Stimulated activated CD8-positive, alpha-beta memory T cell treated with anti-CD3 and anti-CD28 coated beads, Interleukin-15, amount 100 ng/mL, for 4 hours (primary cell): ENCODE measurements at places on chromosomes 7 and 10.

GRCh38 chr7:142856565-142857245 is 1.8 kb downstream of the EPHB6 start:
- DNase-seq: no peak

DNA sequence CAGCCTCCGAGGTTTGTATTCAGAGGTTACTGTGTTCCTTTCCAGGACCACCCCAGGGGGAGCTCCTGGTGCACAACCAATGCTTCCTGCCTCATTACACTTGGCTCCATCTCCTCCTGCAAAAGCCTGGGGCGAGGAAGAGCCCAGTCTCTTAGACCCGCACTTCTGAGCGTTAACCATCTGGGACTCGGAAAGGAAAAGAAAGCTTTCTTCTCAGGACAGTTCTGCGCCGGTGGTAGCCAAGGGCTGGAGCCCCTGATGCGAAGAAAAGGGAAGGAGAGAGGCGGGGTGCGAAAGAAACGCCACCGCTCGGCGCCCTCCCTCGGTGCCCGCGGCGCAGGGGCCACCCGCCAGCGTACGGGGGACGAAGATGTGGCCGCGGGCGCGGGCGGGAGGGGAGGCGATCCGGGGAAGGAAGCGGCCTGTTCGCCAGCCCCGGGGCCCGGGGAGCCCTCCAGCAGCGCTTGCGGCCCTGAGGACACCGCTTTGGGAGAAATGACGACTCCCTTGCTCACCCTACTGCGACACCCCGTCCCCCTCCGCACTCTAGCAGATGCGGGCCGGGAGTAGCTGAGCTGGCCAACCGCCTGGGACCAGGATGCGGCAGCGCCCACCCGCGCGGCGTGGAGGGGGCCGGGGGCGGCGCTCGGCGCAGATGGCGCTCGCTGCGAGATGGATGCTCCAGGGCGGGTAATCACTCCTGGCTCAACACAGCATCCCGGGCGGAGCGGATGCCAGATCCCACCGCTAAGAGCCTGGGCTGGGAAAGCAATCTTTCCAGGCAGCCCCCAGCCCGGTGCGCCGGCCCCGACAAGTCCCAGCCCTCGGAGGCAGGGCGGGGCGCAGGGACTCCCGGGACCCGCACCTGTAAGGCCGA is 1.3 kb downstream of the NRCAM start:
- DNase-seq: no peak

DNA sequence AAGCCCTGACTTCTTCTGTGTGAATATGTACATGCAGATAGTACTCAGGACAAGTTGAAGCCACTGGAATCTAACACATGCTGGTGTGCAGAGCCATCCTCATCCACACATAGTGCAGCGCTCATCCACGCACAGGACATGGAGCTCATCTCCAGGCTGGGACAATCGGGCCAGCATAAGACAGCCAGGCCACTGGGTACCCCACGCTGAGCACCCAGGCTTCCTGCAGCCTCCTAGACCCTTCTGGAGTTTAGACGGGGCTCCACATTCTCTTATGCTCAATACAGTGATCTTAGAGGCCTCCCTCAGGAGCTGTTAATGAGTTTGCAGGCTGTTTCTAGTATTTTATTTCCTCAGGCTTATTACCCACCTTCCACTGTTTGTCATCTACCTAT is 238.9 kb downstream of the TNS3 start:
- DNase-seq: no peak

DNA sequence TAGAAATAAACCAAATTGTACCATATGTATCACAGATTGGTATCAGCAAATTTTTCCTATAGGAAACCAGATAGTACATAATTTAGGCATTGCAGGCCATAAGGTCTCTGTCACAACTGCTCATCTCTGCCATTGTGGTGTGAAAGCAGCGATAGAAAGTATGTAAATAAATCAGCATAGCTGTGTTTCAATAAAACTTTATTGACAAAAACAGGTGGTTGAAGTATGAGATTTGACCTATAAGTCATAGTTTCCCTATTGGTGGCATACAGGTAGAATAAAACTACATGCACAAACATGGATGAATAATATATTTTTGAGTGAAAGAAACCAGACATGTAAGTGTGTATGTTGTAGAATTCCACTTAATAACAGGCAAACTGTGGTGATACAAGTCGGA is 1454.9 kb downstream of the REEP3 start:
- no peak for DNase-seq

DNA sequence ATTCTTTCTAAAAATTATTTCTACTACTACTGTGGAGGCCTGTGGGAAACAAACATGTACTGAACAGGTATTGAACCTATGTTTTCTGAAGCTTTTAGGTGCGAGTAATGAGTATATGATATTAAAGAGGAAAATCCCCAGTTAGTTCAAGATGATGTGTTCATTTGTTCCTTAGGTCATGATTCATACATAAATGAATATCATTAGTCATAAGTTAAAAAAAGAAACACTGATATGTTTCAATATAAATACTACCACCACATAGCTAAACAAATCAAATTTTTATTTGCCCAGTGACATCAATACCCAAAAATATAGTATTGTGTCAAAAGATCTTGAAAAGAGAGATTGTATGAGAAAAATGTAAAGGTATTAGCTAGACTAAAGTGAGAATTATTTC is 210.7 kb upstream of the GNAI1 start:
- no peak for DNase-seq

GRCh38 chr10:58451193-58451889 is 61.3 kb upstream of the BICC1 start:
- no peak for DNase-seq

- DNase-seq: no peak
These were observed 111.4 kb upstream of the FGFR2 start for GRCh38 chr10:121709675-121710073.

DNA sequence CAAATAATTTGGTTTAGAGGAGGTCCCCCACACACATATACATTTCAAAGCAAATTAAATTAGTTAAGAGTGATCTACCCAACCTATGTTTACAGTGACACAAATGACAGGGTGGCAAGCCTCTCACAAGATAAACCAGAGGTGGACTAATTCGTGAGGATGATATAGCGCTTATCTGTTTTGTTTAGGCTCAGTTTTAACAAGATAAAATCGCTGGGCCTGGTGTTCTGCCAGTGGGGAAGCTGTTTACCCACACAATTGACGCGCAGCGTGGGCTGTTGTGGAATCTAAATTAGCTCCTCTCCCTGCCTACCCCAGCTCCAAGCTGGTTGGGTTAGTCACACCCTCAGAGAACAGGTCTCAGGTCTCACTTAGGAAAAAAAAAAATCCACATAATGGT is 16.7 kb upstream of the PLXNA4 start:
- no peak for DNase-seq

- DNase-seq: no peak
These were observed 37.1 kb upstream of the GDF10 start for GRCh38 chr10:47262606-47263533.

DNA sequence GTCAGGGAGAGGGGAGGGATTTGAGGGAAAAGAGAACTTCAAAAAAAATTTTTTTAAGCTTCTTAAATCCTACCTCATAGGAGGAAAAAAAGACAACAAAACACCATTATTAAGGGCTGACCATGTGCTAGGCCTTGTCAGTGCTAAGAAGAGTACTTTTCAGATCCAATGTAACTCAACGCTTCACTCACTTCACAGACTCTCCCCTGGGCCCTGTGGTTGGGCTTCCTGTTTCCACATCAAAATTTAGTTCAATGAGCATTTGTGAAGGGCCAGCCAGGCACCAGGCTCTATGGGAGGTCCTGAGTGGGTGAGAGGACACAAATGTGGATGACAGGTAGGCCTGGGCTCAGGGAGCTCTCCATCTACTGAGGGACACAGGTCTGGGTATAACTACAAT is 249.8 kb downstream of the PTEN start:
- no peak for DNase-seq

DNA sequence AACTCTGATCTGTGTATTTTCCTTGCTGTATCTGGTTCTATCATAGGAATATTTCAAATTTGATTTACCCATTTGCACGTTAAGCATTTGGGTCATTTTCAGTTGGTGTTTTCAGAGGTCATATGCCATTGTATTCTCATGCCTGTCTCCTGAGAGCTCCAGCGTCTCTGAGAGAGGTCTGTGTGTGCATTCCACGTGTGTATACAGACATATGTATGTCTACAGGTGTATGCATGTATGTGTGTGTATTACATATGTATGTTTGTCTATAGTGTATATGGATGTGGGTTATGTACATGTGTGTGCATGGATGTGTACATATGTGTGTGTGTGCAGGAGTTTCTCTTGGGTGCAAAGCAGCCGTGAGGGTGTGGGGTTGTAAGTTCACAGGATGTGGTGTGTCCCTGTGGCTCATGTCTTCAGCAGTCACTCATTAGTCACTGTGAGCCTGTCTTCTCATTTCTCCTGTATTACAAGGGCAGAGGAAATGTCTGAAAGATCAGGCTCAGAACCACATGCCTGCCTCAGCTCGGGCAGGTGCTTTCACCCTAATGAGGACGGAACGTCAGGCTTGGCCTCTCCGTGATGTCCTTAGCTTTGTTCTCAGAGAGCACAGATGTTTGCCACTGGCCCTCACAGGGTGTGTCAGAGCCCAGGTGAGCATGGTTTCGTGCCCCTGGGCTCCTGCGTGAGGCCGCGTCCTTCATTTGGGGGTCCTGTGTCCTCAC is 101.6 kb downstream of the NKX6-2 start:
- DNase-seq: no peak

DNA sequence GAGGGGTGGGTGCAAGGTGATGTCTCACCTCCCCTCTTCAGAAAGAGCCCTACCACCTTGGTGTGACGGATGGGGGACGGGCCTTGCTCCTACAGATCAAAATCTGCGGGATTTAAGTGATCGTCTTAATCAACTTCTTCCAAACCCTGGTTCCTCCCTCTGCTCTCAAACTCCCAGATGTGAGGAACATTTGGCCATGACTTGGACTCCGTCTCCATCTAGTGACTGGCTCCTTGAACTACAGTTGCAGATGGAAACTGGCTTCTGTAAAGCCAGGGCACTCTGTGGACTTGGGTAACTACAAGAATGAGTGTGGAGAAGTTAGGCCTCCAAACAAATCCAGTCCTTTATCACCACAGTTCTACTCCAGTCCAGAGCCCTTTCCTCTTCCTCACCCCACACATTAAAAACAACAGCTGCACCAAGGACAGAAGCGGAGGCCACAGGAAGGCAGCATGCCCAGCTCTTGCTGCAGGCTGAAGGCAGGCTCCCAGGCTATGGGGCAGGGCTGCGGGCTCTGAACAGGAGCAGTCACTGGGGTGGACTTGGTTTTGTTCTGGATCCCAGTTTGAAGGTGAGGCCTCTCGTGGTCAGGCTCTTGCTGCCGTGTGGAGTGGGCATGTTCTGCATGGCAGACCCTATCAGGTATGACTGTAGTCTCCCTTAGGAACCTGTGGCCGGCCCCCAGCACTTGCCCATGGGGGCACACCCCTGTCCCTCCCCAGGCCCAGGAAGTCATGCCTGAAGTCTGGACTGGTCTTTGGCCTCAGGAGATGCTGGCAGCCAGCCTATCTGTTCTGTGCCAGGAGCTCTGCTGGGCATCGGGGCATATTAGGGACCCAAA is 79.4 kb downstream of the VWC2 start:
- DNase-seq: no peak
